ENCODE measurements at places on chromosomes 3 and 15. TPM values are rescaled to one million over a fixed set of nuclear protein-coding genes. Genes with fewer than 3 reads are reported as not detected.

DNA sequence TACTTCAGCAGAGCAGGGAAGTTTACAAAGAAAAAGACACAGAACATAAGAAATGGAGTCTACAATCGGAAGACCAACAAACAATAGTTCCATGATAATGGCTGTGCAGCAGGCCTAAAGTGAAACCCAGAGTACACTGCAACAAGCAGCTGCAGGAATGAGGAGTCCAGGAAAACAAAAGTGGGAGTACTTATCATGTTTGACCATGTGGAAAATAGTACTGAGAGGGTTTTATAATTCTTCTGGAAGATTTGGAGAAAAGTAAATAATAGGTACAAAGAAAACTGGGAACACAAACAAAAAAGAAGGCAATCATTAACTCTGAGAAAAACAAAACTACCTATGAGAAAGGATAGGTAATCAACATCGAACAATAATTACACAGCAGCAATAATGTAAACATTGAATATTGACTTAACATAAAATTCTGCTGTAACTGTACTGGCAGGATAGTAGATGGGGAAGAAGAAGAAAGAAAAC is 87.5 kb downstream of the NEK10 start:
- no peak for DNase-seq
- H3K4me1 ChIP-seq, result no peaks in the 10 kb centered on the region
- no peak overlapping the region for H3K27ac ChIP-seq
- H3K4me3 ChIP-seq, result no peak overlapping the region
- H3K27me3 ChIP-seq, result no peaks in the 10 kb centered on the region
- H3K36me3 ChIP-seq, result no peaks in the 10 kb centered on the region

DNA sequence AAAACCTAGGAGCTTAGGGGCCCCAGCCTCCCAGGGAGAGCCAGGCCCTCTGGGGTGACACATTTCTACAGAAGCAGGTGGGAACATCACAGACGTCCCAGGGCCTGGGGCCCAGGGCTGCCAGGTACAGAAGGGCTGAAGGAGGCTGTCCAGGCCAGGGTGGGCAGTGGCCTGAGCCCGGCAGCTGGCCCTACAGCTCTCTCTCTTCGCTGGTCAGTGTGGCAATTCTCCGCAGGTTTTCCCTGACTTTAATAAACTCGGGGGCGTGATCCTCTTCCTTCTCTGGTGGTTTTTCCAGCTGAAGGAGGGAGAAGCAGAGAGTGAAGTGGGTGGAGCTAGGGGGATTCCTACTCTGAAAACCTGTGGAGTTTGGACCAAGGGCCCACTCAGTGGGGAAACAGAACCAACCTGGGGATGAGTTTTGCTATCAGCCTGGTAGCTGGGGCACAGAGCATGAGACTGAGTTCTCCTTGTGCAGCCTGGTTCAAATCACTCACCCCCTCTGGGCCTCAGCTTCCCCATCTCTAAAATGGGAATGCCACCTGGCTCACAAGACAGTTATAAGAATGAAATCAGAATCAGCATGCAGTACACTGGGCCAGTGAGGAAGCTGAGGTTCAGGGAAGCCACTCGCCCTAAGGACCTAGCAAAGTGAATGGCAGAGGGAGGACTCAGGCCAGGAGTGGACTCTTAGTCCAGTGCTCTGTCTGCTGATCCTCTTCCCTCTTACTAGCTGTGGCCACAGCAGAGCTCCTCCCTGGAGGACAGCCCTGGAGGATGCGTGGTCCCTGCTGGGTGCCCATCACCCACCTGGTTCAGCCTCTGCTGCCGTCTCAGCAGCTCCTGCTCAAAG is 10.6 kb downstream of the FAM107A start:
- H3K27me3 ChIP-seq, result no peaks in the 10 kb centered on the region
- DNase-seq, result no peak
- no peaks in the 10 kb centered on the region for H3K4me1 ChIP-seq
- peaks cover 34% of the 10 kb centered on the region for H3K36me3 ChIP-seq
- H3K4me3 ChIP-seq, result no peak overlapping the region

- no peak overlapping the region for H3K27ac ChIP-seq
- no peaks in the 10 kb centered on the region for H3K4me1 ChIP-seq
- DNase-seq, result no peak
- H3K4me3 ChIP-seq, result no peak overlapping the region
- H3K27me3 ChIP-seq, result no peaks in the 10 kb centered on the region
These were observed 75.3 kb upstream of the TGFBR2 start for GRCh38 chr3:30531017-30531570.

DNA sequence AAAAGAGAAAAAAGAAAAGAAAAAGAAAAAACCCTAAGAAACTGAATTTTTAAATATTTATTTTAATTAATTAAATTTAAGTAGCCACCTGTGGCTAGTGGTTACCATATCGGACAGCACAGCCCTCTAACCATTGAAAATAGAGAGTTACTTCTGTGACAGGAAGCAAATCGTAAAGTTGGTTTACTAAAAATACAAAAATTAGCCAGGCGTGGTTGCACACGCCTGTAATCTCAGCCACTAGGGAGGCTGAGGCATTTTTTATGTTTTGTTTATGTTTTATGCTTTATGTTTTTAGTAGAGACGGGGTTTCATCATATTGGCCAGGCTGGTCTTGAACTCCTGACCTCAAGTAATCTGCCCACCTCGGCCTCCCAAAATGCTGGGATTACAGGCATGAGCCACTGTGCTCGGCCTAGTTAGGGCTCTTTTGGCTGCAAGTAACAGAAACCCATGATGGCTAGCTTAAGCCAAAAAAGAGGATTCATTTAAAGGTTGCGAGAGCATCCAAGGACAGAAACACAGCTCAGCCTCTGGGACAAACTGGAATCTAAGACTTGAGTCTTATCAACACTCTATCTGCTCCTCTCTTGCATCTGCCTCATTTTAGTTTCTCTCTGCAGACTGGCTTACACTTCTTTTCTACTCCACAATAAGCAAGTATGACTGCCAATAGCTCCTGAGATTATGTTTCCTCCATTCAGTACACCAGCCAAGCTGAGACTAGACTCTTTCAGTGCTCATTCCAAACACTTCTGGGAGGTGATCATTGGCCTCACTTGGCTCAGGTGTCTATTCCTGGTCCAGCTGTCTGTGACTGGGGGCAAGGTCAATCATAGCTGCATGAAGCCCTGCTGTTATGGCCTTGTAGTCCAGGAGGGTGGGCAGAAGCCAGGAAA is 6.8 kb upstream of the SKIL start:
- no peaks in the 10 kb centered on the region for H3K36me3 ChIP-seq
- no peaks in the 10 kb centered on the region for H3K4me1 ChIP-seq
- no peak overlapping the region for H3K27ac ChIP-seq
- H3K27me3 ChIP-seq, result no peaks in the 10 kb centered on the region
- DNase-seq, result no peak

DNA sequence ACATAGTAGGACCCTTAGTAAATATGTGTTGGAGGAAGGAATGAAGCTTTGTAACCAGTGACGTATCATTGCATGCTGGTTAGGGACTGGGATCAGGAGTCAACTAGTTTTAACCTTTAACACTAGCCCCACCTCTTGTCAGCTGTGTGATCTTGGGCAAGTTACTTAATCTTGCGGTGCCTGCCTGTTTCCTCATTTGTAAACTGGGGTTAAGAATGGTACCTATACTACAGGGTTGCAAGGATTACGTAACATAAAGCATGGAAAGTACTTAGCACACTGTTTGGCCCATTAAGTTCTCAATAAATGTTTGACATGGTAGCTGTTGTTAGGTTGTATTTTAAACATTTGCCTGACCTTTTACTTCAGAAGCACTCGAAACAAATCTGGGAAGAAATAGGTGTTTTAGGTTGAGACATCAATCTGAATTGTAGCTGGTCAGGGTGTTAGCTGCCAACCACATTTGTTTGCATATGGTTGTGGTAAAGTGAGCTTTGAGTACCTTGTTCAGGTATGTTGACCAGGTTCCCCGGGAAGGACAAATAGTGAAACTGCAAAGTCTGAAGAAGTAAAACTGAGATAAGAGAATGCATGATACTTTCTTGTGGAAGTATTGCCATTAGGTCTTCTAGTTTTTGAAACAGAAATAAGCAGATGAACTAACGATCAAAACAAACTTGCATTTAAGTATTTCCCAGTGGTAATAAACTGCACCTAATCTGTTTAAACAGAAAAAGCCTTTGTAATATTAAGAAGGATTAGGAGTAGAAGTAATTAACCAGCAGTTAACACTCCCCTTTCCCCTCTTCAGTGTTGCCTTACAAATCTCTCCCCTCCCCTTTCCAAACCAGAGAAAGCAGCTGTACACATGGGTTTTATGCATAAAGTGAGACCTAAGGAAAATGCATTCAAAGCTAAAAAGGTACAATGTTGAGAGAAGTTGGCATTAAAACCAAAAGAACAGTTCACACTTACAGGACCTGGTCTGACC is 25.8 kb upstream of the SCAANT1 start:
- DNase-seq, result no peak
- no peak overlapping the region for H3K27ac ChIP-seq
- H3K4me3 ChIP-seq, result no peak overlapping the region
- no peaks in the 10 kb centered on the region for H3K27me3 ChIP-seq
- H3K36me3 ChIP-seq, result no peaks in the 10 kb centered on the region
- peaks cover 47% of the 10 kb centered on the region for H3K4me1 ChIP-seq

DNA sequence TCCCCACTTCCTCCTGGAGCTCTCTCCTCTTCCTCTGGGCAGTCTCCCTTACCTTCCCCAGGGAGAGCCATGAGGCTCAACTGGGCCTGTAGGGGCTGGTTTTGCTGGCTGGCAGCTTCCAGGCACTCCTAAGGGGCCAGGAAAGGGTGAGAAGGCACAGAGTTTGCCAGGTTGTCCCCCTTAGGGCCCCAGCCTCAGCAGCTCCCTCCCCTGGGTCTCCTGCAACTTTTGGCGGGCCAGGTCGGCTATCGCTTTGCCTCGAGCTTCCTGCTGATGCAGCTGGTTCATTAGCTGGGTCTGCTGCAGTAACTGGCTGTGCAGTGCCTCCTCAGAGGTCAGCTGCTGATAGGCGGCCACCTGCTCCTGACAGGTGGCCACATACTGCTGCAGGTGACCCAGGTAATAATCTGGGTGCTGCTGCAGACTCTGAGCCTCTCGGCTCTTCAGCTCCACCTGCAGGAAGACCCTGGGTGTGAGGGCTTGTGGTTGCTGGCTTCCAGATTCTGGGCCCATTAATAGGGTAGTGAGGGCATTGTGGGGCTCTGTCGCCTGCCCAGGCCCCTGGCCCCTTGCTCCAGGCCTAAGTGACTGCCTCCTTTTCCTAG is 29.7 kb upstream of the OR4F6 start:
- no peaks in the 10 kb centered on the region for H3K4me1 ChIP-seq
- no peak for DNase-seq
- H3K4me3 ChIP-seq, result no peak overlapping the region
- H3K27ac ChIP-seq, result no peak overlapping the region
- no peaks in the 10 kb centered on the region for H3K36me3 ChIP-seq

The GNAT1 gene
- total RNA-seq, result not detected
